ENCODE measurements at places on chromosomes 13 and 19.

DNA sequence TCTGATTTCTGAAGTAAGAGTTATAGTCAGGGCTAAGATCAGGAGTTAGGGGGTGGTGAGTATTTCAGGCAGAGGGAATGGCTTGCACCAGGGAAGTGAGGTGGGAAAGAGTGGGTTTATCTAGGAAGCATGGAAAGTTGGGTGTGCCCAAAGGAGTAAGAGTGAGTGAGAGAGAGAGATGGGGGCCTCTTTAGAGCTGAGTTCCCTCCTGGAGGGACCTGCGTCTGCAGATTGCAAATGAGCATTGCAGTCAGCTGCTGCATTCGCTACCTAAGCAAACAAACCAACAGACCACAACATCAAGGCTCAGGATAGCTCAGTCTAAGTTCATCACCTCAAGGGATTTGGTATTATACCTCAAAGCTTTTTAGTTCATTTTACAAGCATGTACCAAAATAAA, 405.8 kb downstream of the FGF9 start:
- no peak for DNase-seq

DNA sequence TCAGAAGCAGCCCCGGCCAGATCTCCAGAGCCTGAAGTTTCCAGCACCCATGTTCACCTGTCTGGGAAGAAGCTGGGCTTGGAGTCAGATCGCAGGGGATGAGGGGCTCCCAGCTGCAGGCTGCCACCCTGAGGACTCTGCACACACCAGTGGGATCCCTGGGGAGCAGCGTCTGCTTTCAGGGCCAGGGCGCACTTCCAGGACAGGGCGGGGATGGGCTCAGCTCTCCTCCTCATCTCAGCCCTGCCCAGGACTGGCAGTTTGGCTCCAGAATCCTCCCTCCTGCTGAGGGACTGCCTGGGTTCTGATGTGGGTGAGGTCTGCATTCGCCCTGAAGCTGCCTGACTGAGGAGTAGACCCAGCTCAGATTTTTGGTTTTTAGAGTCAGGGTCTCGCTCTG, 3.5 kb downstream of the SLC7A9 start:
- no peak for DNase-seq

DNA sequence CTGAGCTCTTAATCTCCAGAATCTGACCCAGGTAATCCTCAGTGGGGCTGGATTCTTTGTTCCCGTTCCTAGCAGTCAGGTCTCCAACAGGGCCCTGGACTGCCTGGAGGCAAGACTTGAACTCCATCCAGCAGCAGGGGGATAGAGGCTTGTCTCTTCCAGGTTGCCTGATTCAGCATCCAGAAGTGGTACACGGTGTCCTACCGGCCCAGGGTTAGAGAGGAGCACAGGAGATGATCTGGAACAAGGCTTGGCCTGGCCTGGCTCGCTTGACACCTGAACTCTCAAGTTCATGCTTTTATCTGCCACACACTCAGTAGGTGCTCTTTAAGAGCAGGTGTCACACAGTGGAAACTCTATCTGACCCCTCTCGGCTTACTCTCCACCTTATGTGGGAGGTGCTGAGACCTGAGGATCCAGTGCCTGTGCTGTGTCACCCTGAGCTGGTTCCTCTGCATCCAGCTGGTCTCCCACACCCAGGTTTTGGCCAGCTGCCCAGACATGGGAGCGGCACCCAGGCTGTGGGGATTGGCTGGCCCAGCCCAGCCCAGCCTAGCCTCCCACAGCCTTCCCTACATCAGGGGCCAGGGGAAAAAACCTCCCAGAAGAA, at the start of gene CYP4F3:
Gene CYP4F3, plus strand, starts transcription at position 604 of the 610 bp plus-strand sequence. CDS start 519 bp downstream, outside the sequence.
- no peak for DNase-seq

- DNase-seq: no peak
Measured at GRCh38 chr19:58218899-58219298, 9.8 kb upstream of the ZNF544 start.

- DNase-seq: no peak
Measured at GRCh38 chr13:98226496-98226895, 49.4 kb upstream of the RNF113B start.

- no peak for DNase-seq
Measured at GRCh38 chr19:542173-542866, 1.5 kb upstream of the GZMM start.

- DNase-seq: peak; percentile 84
Measured at GRCh38 chr13:106617561-106617960, 49.6 kb upstream of the ARGLU1 start.

DNA sequence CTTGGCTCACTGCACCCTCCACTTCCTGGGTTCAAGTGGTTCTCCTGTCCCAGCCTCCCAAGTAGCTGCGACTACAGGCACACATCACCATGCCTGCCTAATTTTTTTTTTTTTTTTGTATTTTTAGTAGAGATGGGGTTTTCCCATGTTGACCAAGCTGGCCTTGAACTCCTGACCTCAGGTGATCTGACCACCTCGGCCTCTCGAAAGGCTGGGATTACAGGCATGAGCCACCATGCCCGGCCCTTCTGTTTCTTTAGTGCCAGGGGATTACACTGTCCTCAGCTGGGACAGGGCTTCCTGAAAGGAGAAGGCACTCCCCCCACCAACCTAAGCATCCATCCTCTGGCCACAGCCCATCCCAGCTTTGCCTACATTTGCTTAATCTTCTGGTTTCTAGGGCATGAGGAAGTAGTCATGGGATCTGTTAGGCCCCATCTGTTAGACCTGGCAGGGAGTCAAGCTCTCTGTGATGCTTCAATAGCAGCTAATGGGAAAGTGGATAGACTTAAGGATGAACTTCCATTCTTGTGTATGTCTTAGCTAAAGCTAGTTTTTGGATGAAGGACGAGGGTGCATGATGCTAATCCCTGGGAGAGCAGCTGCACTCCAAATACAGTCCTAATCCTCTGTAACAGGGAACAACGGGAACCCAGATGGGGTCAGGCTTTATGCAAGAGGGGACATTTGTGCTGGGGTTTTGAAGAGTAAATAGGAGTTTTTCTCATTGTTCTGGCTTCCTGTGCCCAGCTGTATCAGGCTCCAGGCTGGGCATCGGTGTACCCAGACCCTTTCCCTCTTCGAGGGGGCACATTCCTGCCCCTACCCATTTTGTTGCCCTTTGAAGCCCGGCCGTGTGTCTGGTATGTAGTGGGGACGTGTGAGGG, 2.6 kb downstream of the VAV1 start:
- no peak for DNase-seq

DNA sequence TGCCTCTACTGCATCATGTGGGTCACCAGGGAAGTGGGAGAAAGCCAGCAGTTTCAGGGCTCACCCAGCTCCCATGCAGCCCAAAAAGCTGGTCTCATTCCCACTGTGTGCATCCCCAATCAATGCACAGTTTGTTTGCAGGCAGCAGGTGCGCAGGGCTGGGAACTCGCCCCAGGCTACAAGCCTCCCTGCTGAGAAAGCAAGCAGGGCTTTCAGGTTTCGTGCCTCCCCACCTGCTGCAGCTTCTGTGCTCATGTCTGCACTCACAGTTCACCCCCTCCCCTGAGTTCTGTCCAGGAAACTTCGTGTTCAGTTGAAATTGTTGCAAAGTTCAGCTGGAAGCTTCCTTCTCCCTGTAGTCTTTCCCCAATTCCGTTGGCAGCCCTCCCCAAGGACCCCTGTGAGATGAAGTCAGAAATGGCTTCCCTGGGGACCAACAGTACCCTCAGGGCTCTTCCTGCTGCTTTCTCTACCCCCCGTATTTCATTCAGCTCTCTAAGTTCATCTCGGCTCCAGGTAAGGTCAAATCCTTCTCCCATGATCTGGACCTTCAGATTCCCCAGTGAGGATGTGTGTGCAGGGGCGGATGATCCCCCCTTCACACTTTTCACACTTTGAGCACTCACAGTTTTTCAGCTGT, 10.3 kb upstream of the KLK3 start:
- no peak for DNase-seq

DNA sequence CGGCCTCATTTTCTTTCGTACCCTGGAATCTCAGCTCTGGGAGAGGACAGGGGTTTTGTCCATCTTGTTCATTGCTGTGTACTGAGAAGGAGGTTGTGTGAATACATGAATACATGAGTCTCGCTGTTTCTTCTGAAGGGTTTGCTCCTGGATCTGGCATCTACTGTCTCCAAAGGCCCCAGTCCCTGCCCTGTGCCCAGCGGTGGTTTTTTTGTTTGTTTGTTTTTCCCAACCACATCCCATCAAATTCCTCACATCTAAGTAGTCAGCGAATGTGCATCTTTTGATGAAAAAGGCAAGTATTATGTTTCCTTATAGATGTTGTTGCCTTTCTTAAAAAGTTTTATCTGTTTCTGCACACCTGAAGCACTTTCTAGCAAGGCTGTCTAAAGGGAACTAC, 12.5 kb downstream of the DCAF15 start:
- DNase-seq: peak; percentile 76

GRCh38 chr13:53907891-53908290, 879.3 kb downstream of the OLFM4 start:
- no peak for DNase-seq

DNA sequence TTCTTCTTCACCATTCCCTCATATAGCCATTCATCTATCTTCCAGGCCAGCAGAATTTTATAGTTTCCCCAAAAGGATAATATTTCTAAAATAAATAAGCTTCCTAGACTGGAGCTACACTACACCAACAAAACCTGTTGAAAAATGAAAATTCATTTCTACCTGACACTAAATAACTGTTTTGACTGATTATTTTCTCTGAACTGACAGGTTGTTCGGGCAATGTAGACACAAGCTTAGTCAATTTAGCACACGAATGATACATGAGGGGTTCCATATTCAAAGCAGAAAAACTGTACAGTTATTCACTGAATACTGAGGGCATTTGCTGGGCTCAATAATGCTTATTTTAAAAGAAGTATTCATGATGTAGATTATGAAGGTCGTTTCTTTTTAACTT, 589.7 kb downstream of the LIG4 start:
- no peak for DNase-seq

- peak; percentile 34 for DNase-seq
Measured at GRCh38 chr13:111899714-111900389, 167.1 kb upstream of the SOX1 start.

DNA sequence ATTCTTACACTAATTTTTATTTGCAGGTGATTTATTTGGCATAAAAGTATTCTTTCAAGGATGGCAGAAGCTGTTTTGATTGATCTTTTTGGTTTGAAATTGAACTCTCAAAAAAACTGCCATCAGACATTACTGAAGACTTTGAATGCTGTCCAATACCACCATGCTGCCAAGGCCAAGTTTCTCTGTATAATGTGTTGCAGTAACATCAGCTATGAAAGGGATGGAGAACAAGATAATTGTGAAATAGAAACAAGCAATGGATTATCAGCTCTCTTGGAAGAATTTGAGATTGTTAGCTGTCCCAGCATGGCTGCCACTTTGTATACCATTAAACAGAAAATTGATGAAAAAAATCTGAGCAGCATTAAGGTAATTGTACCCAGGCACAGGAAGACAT, 1.2 kb downstream of the LACC1 start:
- no peak for DNase-seq

GRCh38 chr13:62932256-62932883, 1516.7 kb upstream of the PCDH20 start:
- DNase-seq: no peak

DNA sequence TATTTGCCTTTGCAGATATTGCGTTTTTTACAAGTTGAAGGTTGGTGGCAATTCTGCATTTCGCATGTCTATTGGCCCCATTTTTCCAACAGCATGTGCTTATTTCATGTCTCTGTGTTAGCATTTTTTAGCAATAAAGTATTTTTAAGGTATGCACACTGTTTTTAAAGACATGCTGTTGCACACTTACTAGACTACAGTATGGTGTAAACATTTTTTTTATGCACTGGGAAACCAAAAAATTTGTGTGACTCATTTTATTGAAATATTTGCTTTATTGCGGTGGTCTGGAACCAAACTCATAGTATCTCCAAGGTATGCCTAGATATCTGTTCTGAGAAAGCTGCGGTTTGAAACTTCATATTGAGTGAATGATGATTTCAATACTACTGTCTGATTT, 55.4 kb upstream of the RNF113B start:
- DNase-seq: peak; percentile 84

DNA sequence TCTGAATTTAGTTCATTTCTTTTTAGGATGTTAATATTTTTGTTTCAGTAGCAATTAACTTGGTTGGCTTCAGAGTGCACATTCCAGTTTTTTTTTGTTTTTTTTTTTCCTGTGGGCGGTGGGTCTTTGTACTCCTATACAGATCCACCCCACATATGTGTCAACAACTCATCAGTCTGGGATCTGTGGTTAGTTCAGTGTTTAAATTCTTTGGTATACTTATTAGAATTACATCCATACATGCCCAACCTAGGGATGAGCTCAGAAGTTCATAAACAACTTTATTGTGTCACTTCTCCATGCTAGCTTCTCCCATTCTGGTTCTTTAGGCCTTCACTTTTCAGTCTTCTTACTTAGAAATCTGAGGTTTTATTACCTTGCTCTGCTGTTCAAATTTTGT, 50.9 kb downstream of the PCCA start:
- peak; percentile 75 for DNase-seq

DNA sequence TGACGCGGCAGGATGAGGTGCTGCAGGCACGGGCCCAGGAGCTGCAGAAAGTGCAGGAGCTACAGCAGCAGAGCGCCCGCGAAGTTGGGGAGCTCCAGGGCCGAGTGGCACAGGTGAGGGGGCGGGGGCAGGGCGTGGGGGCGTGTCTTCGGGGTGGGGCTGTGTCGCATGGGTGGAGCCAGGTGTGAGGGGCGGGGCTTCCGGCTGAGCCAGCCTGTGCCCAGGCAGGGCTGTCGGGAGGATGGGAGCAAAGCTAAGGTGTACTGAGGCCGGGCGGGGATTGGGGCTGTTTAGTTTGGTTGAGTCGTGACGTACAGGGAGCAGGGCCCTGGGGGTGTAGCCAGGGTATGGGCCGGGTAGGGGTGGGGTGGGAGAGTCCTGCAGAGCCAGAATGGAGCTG, 62.3 kb downstream of the KCNC3 start:
- no peak for DNase-seq

DNA sequence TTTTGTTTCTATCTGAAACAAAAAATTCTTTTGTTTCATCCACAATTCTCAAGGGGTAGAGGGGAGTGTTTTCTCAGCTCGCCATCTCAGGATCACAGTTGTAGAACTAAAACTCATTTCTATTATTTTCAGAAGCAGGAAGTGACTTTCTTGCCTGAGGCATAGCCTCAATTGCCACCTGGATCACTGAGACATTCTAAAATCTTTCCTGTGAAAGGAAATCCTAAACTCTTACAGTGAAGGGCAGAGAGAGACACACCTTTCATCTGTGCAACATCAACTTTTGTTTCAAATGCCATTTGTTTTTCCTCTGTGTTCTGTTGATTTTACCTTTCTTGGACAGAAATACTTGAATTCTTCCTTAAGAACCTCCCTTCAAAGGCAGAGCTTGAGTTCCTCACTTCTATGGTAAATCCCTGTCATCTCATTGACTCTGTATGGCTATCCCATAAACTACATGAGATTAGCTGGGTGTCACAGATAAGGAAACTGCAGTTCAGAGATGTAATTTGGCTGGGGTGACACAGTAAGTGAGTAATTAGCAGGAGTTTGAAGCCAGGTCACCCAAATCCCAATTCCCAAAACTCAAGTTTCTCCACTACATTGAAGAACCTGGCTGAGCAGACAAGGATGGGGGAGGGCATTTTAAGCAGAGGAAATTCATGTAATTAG, 224.4 kb upstream of the HTR2A start:
- no peak for DNase-seq
